ENCODE measurements at places on chromosomes 11 and 22.

- DNase-seq: no peak
Measured at GRCh38 chr11:36792996-36793914, 195.2 kb upstream of the RAG2 start.

- DNase-seq: no peak
Measured at GRCh38 chr22:24138649-24139420, 42.5 kb upstream of the SUSD2 start.

DNA sequence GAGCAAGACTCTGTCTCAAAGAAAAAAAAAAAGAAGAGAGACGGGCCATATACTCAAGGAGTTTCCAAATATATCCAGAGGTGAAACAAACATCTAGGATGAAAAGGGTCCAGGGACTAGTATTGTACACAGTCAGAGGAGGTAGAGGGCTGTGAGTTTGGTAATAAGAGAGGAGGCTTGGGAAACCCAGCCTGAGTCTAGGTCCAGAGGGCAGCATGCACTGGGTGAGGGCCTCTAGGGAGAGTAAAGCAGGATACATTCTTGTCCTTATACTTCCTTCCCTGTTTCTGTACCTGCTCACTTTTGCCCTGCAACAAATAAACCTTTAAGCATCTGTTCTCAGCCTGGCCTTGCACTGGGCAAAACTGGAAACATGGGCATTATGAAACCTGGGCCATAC, 31.5 kb downstream of the STIM1 start:
- DNase-seq: no peak

- no peak for DNase-seq
Measured at GRCh38 chr11:87136236-87136635, 98.5 kb downstream of the TMEM135 start.

All from NCI-H1105 (cell line).